Left renal pelvis (tissue), 4 donors: ENCODE measurements at places on chromosomes 12 and 14.

DNA sequence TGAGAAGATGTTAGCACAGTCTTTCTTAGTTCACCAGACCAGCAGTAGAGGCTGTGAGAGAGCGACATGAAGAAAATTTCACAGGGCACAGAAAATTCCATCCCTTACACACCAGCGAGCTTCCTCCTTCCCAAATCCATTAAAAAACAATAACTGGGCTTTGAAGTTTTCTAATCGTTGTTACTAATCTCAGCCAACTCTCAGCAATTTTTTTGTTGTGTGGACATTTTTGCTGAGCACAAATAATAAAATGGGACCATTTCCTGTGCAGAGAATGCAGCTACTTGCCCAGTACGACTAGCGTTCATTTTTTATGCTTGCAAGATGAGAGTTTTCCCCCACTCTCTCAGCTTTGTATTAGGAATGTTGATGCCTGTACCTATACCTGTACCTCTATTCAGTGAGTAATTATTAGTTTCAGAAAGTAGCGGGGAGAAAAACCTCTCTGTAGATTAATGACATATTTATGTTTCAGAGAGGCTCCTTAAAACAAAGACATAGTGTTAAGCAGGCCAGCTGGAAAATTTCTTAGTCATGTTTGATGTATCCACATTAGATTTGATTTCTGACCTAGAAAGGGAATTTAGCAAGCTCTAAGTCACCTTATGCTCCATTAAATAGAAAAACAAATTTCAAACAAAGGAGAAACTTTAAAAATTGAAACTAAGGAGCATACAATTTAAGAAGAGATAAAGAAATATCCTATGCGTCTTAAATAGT lies 146.5 kb downstream of the SRGAP1 start:
- no peak for DNase-seq

DNA sequence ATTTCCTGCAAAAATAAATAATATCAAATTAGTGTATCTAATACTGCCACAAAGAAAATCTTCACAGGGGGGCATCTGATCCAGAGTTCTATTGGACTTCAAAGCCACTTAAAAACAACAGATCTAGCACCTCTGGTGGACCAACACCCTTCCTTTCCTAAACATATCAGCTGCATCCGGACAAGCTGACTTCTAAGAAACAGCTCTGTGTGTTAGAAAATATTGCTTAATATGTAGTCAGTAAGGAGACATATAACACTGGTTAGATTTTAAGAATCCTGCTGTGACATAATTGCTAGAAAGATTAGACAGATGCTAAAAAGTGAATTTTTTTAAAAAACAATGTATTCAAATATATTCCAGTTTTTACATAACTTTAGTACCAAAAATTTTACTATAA lies 61.1 kb upstream of the PTPRB start:
- no peak for DNase-seq

- DNase-seq, result no peak
Measured at GRCh38 chr14:38992067-38992844, 110.8 kb downstream of the SEC23A start.

- no peak for DNase-seq
Measured at GRCh38 chr12:127236491-127236890, 1030.5 kb upstream of the TMEM132C start.
